ENCODE measurements at places on chromosomes 16 and 17.

GRCh38 chr16:21628121-21628726, 24.2 kb downstream of the IGSF6 start:
- DNase-seq, result no peak

GRCh38 chr16:14175086-14175485, 104.0 kb downstream of the MRTFB start:
- DNase-seq, result no peak

DNA sequence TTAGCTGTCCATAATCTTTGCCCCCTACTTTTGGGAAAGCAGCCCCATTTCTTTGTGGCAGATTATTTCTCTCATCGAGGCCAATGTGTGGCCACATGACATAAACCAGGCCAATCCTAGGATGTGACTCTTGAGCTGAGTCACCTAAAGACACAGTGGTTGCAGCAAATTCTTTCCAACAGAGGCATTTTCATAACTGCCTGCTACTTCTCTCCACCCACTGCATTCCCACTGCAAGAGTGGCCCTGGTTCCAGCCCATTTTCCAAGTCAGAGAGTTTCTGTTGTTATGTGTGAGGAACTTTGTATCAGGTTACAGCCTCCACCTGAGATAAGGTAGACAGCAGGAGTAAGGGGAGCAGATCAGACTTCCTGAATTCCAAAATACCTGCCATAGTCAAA, 195.2 kb downstream of the RGS9 start:
- no peak for DNase-seq

- DNase-seq, result no peak
Measured at GRCh38 chr17:3961564-3962047, 2.6 kb downstream of the ATP2A3 start.

DNA sequence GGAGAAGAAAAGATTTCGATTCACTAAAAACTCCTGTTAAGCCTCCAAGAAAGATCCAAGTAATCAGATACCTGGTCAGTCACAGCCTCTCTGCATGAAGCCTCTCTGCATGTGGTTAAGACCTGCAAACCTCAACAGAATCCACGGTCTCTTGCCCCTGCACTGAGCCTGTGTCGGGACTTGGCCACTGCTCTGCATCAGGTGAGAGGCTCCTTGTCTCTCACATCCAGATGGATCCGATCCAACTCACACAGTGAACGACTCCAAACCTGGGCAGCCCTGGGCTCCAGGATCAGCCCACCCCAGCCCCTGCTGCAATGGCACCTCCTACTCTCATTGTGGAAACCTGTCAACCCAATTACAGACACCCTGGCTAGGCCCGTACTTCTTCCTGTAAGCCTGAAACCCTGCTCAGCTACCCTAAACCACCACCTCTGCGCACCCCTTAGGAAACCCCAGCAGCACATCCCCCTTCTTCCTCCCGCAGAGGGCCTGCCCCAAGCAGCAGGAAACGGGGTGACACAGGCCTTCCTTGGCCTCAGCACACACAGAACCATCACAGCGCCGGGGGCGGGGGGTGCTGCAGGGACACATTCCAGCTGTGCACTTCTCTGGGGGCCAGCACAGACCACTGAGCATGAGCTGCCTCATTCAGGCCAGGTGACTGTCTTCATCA, 129.5 kb downstream of the ANKRD11 start:
- DNase-seq, result no peak

- DNase-seq, result no peak
Measured at GRCh38 chr16:74700116-74700437, 585 bp downstream of the MLKL start.

DNA sequence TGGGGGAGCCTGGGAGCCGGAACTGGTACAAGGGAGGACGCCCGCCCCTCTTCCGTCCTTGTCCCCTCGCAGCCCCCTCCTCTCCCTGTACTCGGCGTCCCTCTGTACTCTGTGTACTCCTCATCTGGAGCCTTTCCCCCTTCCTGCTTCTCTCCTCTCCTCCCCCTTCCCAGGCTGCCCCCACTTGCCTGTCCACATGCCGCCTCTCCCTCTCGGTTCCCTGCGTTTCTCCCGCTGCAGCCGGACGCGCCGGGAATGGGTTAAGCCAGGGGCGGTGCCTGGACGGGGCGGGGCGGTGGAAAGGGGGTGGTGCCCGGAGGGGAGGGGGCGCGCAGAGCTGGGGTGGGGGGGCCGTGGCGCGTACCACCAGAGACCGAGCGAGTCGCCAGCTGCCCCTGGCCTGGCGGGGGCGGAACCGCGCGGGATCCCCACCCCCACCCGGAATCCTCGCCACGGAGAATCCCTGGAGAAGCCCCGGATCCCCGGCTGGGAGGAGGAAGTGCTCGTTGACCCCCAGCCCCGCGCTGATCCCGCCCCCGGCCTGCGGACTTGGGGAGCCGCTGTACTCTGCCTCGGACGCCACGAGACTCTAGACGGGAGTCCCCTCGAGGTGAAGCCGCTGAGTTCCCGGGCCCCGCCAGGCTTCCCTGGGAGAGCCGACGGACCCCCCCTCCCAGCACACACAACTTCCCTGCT, 22.6 kb downstream of the GJD3 start:
- DNase-seq, result peak; percentile 86

GRCh38 chr17:1918346-1919162, 88.7 kb downstream of the RPA1 start:
- no peak for DNase-seq

GRCh38 chr17:2814481-2815341, 18.5 kb downstream of the RAP1GAP2 start:
- no peak for DNase-seq

DNA sequence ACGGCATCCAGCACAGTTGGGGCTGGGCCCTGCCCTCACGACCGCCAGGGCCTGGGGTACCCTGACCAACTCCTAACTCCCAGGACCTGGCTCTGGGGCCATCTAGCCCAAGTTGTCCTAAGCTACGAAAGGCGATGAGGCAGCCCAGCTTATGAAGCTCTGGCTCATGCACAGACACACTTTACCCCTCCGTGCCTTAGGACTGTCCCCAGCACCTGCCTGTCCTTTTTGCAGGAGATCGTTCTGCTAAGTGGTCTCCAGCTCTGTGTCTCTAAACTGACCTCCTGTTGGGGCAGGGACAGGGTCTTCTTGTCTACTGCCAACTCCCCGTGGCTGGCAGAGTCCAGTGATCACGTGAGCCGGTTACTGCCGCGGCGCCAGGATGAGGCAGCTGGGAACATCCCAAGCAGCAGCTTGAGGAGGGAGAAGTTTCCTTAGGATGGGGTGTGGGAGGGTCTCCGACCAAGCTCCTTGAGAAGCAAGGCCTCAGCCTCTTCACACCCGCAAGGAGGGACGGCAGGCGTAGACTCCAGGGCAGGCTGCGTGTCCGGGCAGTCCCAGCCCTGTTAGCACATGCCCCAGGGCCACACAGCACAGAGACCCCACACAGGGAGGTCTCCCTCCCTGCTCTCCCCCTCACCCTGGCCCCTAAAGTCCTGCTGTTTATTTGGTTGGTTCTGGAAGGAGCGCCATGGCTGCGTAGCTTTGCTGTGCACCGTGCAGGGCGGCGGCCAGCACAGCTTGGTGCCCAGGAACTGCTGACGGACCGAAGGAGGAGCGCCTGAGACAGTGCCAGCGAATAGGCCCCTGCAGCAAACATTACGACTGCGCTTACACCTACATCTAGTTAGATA, 16.4 kb upstream of the METRNL start:
- no peak for DNase-seq

DNA sequence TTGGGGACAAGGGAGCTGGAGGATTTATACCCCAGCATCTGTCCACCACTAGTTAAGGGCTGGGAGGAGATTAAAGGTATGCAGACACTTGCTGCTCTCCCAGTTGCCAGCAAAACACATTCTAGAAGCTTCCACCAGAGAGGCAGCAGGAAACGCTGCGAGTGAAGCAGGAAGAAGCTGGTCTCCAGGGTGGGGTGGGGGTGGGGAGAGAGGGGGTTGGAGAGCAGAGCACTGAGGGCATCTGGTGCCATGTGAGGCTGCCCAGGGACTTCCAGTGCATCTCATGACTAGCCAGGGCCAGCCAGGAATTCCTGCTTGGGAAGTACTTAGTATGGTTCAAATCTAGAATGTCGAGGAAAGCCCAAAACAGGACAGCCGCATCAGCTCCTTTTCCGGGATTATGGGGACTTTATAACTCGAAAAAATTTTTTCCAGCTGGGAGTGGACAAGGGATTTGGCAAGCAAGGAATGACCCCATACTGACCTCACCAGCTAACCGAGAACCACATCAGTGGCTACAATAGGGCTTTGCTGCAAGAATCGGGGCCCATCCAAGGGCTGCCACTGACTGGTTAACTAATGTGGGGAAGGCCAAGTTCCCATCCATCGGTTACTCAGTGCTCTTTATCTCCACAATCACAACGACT, 26.2 kb upstream of the AXIN2 start:
- DNase-seq, result peak; percentile 49

DNA sequence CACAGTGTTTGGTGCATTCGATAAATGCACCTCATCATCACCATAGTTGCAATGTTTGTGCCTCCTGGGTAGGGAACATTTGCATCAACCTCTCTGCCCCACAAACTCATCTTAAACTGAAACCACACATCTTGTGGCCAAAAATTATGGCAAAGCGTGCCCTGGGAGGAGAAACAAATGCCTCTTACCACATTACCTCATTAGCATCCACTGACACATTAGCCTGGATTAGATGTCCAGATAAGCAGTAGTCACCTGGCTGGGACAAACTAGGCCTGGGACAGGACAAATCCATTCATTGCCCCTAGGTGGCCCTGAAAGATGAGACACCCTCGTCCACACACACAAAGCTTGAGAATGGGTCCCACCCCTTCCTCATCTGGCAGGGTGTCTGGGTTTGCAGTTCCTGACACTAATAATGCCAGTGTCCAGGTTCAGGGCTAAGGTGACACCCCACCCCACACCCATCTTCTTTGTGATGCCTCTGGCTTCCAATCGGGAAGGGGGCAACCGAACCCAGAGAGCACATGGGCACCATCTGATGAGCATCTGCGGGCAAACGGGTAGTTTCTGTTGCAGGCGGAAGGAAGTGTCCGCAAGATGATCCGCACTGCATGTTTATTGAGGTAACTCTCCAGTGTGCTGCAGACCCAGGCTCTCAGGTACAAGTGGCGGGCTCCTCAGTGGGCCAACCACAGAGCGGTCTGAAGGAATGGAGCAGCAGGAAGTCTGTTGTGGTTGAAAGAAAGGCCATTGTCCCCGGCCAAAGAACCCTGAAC, 8.6 kb downstream of the XYLT1 start:
- no peak for DNase-seq

GRCh38 chr17:46964315-46965265, 14.5 kb downstream of the RPRML start:
- DNase-seq, result peak; percentile 34

DNA sequence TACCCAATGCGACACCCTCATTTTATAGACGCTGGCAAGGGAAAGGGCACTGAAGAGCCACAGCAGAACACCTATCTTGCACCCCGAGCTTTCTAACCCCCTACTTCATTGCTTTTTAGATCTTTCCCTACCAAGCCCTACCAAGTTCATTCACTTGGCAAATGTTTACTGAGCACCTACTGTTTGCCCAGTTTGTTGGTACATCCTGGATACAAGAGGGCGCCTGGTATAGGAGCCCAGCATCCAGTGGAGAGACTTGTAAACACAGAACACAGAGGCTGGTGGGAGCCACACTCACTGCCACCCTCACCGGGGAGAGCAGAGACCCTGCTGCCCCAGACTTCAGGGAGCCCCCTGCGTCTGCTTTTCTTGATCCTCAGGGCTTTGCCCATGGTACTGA, 112.6 kb downstream of the GNAO1 start:
- DNase-seq, result no peak

DNA sequence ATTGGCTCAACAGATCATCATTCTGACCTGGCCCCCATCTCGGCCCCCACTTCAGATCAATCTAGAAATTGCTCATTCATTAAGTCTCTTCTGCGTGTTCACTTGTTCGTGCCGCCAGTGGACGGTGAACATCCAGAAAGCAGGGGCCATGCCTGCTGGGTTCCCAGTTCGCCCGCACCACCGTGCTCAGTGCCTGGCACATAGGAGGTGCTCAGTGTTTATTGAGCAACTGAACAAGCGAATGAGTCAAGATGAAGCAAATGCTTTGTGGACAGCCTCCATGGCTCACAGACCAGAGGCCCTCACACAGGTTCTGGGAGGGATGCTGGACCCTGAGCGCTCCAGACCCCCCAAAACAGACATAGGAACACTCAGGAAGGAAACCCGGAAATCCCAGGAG, 13.9 kb downstream of the BEAN1 start:
- DNase-seq, result no peak

DNA sequence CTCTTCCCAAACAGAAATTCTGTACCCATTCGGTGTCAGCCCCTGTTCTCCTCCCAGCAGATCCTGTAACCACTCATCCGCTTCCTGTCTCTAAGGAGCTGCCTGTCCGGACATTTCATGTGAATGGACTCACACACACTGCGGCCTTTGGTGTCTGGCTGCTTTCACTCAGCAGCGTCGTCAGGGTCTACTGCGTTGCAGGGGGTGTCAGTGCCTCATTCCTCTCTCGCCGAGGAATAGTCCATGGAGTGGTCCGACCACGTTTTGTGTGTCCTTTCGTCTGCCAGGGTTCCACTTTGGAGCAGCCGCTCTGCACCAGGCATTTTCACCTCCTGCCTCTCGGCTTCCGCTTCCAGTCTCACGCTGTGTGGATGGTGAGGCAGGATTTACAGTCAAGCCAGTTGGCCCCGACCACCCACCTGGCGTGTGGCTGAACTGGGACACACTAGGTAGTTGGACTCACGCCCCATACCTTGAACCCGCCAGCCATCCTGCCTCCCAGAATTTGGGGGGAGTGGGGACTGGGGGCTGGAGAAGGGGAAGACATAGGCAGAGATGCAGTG, 188.2 kb upstream of the CIBAR2 start:
- no peak for DNase-seq

- DNase-seq, result no peak
Measured at GRCh38 chr17:8849311-8850041, 18.0 kb downstream of the PIK3R6 start.

- DNase-seq, result no peak
Measured at GRCh38 chr17:8138374-8138671, 13.9 kb downstream of the PER1 start.

DNA sequence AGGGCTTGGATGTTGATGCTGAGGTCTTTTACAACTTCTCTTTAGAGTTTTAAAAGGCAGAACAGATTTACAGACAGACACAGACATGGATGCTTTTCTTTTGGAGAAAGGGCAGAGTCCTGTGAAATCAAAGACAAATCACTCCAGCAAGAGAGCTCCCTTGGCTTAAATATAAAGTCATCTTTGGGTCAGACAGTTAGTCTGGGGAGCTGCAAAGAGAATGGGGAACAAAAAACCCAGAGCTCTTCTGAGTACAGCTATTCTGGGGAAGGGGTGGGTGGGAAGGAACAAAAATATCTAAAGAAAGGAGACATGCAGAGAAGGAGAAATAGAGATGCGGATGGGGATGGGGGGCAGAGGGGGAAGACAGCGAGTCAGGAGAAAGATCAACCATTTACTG, 266.6 kb downstream of the XYLT1 start:
- no peak for DNase-seq

GRCh38 chr17:79702034-79702433, 28.7 kb upstream of the ENPP7 start:
- no peak for DNase-seq
